ENCODE measurements at places on chromosomes 11 and 22.

DNA sequence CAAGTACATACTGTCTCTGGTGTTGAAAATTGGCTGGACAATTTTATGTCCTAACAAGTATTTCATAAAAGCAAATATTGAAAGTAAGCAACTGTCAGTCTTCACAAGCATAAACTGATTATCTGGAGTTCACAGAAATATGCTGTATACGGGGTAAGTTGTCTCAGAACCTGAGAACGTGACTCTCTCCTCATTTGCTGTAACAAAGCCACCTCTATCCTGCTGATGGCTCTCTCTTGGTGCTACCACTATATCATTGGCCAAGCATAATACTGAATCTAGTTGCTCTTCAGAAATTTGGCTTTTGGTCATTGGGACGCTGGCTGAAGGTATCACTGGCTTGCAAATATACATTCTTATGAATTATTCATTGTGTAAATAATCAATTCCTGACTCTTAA, 1078.0 kb downstream of the LRRC4C start:
- DNase-seq = no peak

DNA sequence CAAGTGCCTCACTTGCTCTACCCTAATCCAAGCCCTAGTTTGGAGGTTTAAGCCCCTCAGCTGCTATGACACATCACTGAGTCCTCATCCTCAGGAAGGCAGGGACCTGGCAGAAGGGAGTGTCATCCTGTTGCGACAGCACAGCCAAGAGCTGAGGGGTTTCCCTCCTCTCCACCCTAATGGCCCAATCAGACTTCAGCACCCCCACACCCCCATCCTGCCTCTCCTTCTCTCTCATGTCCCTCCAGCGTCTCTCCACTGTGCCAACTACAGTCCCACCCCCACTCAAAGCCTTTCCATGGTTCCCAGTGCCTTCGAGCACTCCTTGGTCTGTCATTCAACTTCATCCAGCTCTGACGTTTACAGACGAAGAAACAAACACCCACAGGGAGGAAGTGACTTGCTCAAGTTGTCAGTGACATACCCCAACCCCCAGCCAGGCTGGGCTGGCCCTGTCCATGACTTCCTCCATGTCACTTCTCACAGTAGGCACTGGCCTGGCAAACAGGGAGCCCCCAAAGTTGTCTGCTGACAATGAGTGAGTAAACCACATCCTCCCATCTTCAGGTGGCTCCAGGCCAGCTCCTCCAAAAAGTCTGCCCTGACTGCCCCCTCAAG, 15.6 kb downstream of the ARAP1 start:
- peak; percentile 99 for DNase-seq

GRCh38 chr11:19392321-19392720, 151.6 kb upstream of the E2F8 start:
- no peak for DNase-seq

- no peak for DNase-seq
These were observed 28.4 kb upstream of the TTC12 start for GRCh38 chr11:113286009-113286408.

- DNase-seq = peak; percentile 76
These were observed at the start of gene LSP1 for GRCh38 chr11:1852877-1853276. LSP1 (plus strand) TSS chr11:1853084; CDS start chr11:1853145, 61 bp downstream.

DNA sequence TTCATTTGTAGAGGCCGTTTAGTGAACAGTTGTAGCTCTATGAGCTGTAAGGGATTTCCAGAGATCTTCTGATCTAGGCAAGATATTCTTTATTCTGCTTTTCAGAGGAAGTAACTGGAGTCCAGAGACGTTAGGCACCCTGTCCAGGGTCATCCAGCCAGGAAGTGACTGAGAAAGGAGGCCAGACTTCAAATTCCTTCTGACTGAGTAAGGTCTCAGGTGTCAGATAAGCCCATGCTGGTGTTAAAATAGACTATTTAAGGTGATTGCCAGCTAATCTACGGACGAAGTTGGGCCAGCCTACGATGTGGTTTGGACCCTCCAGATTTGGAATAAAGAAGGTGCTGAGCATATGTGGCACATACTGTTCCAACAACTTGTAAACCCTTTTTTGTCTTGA, 54.6 kb downstream of the GRIK4 start:
- DNase-seq = no peak

DNA sequence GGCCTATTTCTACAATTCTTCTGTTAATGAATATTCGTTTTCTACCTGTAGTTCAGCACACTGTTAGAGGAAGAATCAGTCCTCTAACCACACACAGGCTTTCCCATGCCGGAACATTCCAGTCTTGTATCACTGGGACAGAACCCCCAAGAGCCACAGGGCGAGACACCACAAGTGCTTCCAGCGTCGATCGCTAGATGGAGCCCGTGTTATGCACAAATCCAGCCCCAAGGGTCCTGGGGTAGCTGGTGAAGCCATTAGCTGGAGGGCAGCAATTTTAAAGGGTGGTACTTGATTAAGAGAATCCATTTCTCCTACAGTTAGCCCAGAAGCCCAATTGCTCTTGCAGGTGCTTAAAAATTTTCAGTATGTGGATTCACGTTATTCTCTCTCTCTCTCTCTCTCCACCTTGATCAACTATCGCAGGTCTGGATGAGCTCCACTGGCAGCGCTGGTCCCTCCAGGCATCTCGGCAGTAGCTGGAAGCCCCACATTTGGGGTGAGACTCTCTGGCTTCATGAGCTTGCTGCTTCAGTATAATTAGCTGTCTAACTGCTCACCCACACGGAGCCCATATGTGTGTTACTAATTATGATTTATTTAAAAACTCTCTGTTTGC, 148.2 kb upstream of the SNX19 start:
- peak; percentile 51 for DNase-seq

DNA sequence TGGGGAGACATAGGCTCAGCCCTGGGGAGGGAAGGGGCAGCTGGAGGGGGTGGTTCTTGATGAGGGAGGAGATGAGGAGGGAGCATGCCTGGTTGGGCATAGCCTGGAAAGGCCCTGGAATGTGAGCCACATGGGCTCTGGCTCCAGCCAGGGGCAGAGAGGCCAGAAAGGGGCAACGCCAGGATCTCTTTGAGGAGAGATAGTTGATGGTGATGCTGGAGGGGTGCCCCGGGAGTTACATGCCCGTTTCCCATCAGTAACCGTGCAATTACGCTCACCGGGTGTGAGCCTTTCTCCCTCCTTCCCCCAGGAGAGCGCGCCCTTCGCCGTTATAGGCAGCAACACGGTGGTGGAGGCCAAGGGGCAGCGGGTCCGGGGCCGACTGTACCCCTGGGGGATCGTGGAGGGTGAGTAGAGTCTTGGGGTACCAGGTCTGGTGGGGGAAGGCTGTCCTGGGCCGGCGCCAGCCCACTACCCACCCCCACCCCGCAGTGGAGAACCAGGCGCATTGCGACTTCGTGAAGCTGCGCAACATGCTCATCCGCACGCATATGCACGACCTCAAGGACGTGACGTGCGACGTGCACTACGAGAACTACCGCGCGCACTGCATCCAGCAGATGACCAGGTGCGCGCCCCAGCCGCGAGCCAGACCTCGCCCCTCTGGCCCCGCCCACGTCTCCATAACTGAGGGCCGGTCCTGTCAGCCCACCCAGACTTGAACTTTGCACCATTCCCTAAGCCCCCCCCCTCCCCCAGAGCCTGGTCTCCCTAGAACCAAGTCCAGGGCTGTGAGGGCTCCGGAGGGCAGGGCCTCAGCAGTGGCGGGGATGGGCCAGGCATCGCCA, 1.8 kb upstream of the GP1BB start:
- no peak for DNase-seq

GRCh38 chr11:121864660-121865059, 251.4 kb downstream of the BLID start:
- peak; percentile 46 for DNase-seq

- peak; percentile 47 for DNase-seq
These were observed 67.1 kb upstream of the WNT7B start for GRCh38 chr22:46043816-46044620.

GRCh38 chr11:3803726-3804495, 4.4 kb upstream of the PGAP2 start:
- DNase-seq = no peak

GRCh38 chr11:104968355-104968855, at the start of gene CASP4:
CASP4 (minus strand) TSS chr11:104968574; CDS start chr11:104968525, 49 bp downstream.
- DNase-seq = peak; percentile 56

DNA sequence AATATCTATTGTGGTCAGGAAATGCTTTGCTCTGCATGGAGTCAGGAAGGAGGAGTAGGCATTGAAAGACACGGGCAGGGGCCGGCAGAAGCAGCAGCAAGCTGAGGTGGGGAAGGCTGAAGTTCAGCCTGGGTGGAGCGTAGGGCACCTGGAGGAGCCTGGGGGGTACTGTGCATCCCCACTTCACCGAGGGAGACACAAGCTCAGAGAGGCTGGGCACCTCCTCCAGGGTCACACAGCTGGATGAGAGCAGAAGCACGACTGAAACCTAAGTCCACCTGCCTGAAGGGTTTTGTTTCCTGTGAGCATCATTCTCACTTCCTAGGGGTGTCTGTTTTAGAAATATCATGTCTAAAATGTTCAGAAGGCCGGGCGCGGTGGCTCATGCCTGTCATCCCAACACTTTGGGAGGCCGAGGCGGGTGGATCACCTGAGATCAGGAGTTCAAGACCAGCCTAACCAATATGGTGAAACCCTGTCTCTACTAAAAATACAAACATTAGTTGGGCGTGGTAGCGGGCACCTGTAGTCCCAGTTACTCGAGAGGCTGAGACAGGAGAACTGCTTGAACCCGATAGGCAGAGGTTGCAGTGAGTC, 138.3 kb downstream of the MPPED1 start:
- DNase-seq = no peak

DNA sequence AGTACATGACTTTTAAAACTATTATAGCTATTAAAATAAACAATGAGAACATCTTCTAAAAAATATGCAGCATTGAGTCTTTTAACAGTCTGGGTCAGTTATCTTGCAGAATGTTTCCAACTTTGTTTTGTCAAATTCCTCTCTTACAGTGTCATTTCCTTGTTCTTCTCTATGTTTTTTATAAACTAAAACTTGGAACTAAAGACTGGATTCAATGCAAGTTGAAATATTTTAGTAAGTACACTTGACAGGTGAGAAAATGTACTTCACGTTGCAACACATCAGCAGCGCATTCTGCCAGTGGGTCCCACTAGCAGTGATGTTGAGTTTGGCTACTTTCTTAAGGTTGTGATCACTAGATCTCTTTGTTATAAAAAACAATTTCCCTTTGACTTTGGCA, 1407.6 kb upstream of the RAG2 start:
- no peak for DNase-seq

DNA sequence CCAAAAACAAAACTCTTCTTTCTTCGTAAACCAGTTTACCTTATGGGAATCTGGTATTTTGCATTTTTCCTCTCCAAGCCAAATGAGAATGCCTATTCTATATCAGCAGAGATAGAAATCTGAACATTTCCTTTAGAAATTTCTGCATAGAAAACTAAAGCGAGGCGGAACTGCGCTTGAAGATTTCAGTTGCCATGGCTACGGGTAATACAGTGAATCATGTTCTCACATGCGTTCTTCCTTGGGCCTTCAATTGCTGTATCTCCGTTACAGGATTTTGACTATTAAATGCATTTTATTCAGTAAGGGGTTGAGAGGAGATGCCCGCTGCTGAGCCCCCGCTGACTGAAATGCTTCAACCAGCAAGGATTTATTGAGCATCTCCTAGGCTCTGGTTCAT, 108.2 kb upstream of the CRYBB3 start:
- DNase-seq = no peak

DNA sequence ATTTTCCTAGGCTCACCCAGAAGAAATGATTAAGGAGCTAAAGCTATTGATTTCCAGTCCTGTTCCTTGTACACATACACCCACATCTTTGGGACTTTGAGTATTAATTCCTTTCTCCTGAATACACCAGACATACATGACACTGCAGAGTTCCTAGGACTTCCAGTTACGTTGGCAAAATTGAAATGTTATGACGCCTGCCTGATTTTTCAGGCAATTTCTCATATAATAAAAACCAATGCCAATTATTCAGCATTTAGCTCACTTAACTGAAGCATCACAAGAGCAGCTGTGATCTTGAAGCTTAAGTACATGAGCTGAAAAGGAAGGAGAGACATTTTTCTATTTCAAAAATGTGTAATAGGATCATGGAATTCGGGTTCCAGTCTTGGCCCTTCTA, 4.5 kb downstream of the CLMP start:
- DNase-seq = no peak

DNA sequence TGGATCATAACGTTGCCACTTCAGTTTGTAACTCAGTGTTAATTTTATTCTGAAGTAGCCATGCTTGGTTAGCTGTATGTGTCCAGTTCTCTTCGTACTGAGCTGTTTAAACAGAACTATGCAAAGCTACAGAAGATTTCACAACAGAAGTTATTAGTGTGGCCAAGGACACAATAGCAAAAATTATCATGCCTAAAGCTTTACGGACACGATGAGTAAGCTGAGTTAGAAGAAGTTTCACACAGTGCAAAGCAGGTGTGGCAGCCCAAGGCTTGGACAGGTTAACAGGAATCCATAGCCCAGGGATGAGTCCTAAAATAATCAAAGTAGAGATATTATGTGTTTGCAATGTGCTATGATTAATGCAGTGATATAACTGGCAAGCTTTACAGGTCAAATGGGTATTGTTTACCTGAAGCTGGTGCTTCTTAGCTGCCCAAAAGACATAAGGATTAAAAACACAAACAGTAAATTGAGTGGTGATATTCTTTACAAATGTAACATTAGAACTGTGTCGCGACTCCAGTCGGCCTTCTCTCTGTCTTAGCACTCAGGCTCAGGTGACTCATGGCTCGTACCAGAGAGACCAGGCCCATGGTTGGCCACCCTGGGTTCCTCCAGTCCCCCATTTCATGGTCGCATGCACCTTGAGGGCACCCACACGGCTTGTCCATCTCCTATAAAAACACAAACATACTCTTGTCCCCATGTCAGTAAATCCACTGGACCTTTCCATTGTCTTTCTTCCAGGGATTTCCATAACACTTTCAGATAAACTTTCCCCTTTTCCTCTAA, 35.5 kb upstream of the NCAM1 start:
- no peak for DNase-seq

DNA sequence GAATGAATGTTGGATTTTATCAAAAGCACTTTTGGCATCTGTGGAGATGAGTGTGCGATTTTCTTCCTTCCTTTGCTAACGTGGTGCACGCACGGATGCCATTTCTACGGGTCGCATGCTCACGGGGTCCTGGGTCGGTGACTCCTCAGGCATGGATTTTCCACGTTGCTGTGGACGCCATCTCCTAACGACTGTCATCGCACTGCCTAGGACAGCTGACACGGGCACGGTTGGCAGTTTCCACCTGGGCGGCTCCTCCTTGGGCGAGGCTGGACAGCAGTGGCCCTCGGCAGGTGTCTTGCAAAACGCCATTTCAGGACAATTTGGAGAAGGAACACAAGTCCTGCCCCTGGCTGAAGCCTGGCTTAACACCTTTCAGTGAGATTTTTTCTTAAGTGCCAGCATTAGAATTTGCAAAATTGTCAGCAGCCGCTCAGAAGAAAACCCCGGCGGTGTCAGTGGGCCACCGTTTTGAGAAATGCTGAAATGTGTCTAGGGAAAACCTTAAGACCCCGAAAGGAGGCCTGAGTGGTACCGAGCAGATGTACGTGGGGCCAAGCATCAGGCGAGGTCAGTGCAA, 34.7 kb upstream of the TOLLIP start:
- DNase-seq = no peak

- no peak for DNase-seq
These were observed 208.2 kb upstream of the ZC3H12C start for GRCh38 chr11:109885006-109885405.
